Stimulated activated CD4-positive, alpha-beta T cell treated with anti-CD3 and anti-CD28 coated beads, Interleukin-1b, Interleukin-23, amount 100 ng/mL, for 1 hour (primary cell): ENCODE measurements at places on chromosomes 7 and 10.

- no peak for DNase-seq
Measured at GRCh38 chr10:79400146-79401004, 45.0 kb downstream of the ZCCHC24 start.

GRCh38 chr10:51920672-51921071 lies 221.3 kb upstream of the CSTF2T start:
- no peak for DNase-seq

- DNase-seq: no peak
Measured at GRCh38 chr10:80168679-80169380, 36.3 kb downstream of the PLAC9 start.

DNA sequence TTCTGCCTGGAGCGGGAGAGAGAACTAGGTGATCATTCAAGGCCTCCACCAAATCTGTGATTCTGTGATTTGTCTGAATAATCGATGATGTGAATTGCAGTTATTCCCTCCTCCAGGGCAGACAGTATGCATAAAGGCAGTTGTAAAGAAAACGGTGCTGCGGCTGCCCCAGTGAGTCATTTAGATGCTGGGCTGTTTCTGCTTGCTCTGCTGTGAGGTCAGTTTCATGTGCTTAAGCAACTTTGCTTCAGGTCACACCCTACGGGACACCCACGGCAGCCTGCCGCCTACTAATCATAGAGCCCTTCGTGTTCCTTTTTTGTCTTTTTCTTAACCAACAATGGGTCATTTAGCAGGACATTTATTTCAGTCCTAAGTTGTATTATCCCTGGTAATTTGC lies 158.1 kb upstream of the PITRM1 start:
- no peak for DNase-seq

GRCh38 chr10:92598321-92598720 lies 5.4 kb downstream of the KIF11 start:
- no peak for DNase-seq

GRCh38 chr7:37489703-37490102 lies 41.0 kb upstream of the ELMO1 start:
- no peak for DNase-seq
